ENCODE measurements at places on chromosomes 6 and 20.

DNA sequence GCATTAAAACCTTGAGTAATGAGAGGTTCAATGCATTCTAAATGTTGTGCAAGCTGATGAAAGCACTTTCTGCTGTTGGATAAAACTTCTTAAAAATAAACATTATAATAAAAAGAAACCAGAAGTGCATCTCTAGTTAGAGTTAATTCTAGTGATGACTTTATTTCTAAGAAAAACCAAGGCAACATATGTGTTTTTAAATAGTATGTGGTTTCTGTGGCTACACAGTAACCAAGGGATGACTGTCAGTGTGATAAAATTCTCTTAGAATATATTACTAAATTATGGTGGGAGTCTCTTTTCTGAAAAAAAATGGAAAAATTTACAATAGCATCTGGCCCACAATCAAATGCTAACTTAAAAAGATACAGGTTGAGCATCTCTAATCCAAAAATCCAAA lies 117.0 kb downstream of the ME1 start:
- DNase-seq: no peak

GRCh38 chr6:36154286-36154685 lies 24.0 kb downstream of the MAPK13 start:
- no peak for DNase-seq

GRCh38 chr6:3013486-3013885 lies 13.8 kb downstream of the NQO2 start:
- no peak for DNase-seq

DNA sequence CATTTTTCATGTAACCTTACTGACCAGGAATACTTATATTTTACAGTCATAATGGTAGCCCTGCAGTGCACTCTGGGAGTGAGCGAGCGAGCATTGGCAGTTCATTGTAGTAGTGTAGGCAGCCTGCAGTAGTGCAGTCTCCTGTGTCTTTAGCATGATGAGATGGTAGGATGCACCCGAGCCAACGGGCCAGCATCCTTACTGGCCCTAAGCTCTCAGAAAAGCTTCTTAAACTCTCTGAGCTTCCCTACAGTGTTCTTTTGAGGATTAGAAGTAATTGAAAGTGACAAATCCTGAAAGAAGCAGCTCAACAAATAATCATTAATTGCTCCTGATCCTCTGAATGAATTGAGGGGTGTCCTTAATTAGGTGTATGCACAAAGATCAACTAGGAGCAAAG lies 20.9 kb downstream of the SLC9A8 start:
- no peak for DNase-seq

DNA sequence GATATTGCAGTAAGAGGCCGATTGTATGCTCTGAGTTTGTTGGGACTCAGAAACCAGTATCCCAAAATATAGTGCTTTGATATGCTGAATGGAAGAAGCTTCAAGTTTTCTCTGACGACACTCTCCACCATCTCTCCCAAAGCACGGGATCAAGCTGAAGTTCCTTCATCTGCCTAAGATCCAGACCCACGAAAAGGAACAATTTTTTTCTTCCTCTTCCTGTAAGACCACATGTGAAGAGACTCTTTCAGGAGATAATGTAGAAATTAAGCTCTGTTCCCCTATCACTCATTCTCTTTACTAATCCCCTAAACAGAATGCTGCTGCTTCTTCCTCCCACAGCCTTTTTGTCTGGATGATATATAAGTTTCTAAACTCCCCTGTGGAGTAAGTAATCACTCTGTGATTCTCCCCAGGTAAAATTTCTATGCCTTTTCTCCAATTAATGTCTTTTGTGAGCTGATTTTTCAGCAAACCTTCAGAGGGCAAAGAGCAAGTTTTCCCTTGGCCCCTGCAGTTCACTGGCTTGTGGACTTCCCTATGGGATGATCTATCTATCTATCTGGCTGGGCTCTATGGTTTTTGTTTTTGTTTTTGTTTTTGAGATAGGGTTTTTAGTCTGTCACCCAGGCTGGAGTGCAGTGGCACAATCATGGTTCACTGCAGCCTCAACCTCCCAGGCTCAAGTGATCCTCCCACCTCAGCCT lies 13.5 kb upstream of the PNRC1 start:
- DNase-seq: no peak

- DNase-seq: no peak
Observed at GRCh38 chr6:16737925-16738324, 23.3 kb downstream of the ATXN1 start.

DNA sequence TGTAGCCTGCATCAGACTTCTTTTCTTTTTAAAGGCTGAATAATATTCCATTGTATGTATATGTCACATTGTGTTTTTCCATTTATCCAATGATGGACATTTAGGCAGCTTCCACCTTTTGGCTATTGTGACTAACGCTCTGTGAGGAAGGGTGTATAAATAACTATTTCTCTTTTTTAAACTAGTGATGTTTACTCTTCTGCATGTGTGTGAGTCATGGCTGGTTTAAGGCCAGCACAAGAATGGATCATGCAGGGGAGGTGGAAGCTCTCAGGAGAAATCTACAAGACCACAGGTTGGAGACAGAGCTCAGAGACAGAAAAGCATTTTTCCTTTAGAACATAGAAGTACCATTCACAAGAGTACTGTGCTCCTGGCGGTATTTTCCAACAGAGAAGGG lies 307.2 kb downstream of the SOX4 start:
- no peak for DNase-seq

- no peak for DNase-seq
Observed at GRCh38 chr6:53852805-53853204, 58.0 kb downstream of the LRRC1 start.

GRCh38 chr6:118810420-118811027 lies 83.4 kb upstream of the ASF1A start:
- DNase-seq: peak; percentile 80

- no peak for DNase-seq
Observed at GRCh38 chr20:32663335-32664011, 10.3 kb downstream of the C20orf203 start.

GRCh38 chr20:58433029-58433647 lies 44.1 kb downstream of the VAPB start:
- DNase-seq: no peak

DNA sequence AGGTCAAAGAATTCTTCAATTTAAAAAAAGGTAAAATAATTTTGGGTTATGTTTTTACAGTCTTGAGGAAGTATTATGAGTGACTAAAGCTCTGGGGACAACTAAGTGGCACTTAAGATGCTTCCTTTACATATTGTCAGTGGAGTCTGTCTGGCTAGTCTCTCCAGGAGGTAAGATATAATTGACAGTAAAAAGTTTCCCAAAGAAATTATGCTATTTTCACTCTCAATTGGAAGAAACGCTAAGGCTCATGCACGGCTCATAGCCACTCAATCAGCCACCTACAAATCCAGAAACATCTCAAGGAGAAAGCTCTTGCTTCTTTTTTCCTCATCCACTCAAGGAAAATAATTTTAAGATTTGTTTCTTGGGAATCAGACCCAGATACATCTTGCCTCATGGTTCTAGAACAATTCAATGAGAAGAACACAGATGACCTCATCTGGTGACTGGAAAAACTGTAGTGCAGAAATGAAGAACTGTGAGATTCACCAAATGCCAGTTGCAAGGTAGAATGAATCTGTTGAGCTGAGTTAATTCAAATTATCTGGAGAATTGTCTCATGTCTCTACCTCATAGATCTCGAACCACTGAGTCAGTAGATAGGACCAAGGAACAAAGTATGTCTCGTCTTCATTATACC lies 252.9 kb downstream of the TPBG start:
- no peak for DNase-seq

DNA sequence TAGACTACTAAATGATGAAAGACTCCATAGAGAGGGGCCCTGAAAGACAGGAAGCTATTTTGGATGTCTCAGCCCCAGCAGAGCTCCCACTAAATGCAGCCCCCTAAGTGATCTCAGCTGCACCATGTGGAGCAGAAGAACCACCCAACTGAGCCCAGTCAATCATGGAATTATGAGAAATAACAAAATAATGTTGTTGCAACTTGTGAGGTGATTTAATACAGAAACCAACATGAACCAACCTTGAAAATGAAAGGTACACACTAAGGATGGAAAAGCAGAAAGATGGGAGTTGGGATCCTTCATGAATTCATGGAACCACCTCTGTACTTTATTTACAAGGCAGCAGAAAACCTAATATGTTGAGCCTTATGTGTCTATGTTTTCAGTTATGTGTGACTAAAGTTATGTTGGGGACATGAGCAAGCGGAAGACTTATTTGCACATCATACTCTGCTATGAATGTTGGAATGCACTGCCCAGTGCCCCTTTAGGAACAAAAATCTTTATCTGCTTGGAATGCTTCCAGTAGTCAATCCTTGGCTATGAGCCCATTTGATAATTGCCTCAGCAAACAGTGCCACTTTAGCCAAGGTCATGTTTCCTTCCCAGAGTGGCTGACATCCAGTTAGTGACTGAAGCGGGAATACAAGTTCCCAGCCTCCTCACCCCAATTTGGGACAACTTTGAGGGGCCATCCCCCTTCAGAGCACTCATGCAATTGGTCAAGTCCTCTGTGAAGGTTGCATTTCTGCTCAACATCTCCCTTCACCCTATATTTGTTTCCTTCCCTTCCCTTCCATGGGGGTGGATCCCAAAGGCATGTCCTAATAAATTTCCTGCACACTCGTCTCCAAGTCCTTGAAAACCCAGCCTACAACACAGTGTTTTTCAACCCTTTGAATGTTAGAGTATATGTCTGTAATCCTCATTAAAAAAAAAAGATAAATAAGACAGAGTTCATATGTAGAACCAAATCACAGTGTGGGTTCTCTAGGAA lies 18.4 kb downstream of the TP53RK start:
- DNase-seq: no peak

DNA sequence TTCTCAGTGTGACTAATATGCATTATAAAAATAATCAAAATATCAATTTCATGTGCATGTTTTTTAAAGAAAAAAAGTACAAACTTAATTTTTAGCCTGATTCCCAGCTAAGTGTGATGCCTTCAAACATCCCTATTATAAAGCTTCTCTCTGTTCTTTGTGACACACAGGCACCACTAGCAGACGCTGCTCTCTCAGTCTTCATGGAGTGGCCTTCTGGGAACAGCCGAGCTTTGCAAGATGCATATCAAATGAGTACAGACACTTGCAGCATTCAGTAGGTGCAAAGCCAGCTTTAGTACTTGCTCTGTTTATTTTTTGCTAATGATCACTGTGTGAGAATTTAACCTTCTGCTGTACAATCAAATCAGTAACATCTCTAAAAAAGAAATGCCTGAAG lies 340.0 kb downstream of the ADGRB3 start:
- DNase-seq: no peak

DNA sequence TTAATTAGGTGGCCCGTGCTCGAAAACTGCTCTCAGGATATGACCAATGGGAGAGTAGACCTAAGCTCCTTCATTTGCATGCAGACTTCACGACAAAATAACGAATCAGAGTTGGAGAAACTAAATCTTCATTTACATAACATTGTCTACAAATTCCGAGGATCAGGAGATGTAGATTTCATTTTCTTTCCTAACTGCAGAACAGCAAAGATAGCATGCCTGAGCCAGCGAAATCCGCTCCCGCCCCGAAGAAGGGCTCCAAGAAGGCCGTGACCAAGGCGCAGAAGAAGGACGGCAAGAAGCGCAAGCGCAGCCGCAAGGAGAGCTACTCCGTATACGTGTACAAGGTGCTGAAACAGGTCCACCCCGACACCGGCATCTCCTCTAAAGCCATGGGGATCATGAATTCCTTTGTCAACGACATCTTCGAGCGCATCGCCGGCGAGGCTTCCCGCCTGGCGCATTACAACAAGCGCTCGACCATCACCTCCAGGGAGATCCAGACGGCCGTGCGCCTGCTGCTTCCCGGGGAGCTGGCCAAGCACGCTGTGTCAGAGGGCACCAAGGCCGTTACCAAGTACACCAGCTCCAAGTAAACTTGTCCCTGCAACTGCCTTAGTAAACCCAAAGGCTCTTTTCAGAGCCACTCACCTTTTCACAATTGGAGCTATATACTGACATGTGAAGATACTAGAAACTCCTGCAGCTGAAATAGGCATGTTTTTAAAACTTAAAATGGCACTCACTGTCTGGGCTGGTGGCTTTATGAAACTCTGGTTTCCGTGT lies 96.5 kb downstream of the HFE start:
- DNase-seq: peak; percentile 68

DNA sequence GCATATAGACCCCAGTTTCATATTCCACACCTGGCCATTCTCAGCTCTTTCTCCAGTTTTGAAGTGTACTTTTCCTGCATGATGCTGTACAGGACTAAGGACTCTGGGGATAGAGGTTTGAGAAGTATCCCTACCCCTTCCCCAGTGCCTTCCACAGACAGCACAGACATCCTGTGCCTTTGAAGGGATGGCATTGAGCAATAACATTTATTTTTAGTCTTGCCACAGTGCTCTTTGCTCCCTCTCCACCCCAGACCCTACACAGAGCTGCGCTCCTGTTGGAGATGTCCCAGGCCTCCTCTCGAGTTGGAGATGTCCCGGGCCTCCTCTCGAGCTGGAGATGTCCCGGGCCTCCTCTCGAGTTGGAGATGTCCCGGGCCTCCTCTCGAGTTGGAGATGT lies 275.8 kb downstream of the FARS2 start:
- no peak for DNase-seq

DNA sequence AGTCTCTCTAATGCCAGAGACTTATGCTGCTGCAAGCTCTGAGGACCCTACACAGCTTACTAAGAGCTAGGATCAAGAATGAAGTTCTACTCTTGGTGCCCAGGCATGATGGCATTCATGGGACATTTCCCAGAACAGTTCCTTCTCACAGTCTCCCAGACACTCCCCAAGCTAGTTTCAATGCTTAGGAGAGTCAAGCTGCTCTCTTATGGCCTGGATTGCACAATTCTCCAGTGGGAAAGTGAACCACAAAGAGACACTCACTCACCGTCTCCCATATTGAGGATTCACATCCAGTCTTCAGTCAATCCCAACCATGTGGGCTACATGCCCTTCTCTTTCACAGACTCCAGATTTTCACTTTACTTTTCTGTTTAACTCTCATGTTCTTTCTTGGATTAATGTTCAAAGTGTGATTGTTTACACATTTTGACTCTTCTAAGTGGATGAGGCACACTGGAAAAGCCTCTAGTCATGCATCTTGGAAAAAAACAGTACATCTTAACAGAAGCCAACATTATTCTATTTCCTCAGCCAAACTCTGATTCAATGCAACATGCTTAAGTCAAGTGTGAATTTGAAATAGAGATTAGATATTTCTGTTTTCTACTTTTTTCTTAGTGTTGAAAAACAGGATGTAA lies 447.8 kb upstream of the BTBD3 start:
- no peak for DNase-seq

DNA sequence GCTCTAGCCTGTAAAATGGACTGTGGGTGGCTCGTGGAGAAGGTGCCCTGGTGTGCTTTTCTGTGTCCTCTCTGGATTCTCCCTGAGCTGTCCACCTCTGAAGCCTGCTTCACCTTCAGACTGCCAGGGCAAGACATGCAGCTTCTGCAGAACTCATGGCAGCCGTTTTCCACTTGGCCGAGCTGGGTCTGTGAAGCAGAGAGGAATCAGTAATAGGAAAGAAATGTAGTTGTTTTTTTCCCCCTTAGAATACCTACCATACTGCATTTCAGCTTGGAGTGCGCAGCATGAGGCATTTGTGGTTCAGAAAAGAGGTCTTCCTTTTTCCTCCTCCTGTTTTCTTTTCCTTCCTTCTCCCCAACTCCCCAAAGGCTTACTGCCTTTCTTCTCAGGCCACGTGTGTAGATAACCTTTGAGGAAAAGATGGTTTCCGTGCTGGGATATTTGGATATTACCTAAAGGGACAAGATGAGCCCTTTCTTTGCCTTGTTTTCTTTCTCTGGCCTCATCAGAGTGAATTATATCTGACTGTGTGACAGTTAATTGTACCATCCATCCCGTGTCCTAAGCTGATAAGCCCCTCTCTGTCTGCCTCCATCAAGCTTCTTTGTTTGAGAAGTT lies 39.4 kb downstream of the RREB1 start:
- no peak for DNase-seq
